HCT116 (cell line): ENCODE measurements at places on chromosomes 11 and 22. TPM values are rescaled to one million over a fixed set of nuclear protein-coding genes. Genes with fewer than 3 reads are reported as not detected.

DNA sequence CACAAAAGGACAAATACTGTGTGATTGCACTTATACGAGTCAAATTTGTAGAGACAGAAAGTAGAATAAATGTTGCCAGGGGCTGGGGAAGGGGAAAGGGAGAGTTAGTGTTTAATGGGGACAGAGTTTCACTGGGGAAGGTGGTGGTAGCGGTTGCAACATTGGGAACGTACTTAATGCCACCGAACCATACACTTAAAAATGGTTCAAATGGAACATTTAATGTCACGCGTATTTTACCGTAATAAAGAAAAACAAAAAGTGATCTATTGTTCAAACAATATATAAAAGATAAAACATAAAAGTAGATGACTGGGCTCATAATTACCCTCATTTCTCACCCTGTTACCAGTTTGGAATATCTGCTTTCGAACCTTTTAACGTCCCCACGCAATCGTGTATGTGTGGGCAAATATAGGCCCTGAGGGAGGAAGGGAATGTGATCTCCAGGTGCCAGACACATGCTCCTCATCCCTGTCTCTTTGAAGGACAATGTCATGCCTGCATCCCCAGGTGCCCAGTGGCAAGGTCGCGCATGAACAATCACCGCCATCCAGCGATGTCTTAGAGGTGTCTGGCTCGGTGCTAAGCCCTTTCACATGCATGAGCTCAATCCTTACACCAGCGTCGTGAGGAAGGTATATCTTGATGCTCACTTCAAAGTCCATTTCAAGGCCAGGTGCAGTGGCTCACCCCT, 35.3 kb downstream of the LIF start:
- DNase-seq: no peak

VPREB1 gene
- total RNA-seq: not detected

- DNase-seq: no peak
These were observed 35.0 kb downstream of the CWC15 start for GRCh38 chr11:94938095-94939055.

- DNase-seq: no peak
These were observed 59.8 kb downstream of the TIMP3 start for GRCh38 chr22:32861330-32861729.

GRCh38 chr22:37807410-37808293, at the start of gene GCAT:
TSS of gene GCAT (plus strand) at chr22:37807934. CDS start at chr22:37807968, 34 bp downstream.
- peak; percentile 95 for DNase-seq

- DNase-seq: no peak
These were observed 16.3 kb upstream of the C11orf87 start for GRCh38 chr11:109405671-109406070.

DNA sequence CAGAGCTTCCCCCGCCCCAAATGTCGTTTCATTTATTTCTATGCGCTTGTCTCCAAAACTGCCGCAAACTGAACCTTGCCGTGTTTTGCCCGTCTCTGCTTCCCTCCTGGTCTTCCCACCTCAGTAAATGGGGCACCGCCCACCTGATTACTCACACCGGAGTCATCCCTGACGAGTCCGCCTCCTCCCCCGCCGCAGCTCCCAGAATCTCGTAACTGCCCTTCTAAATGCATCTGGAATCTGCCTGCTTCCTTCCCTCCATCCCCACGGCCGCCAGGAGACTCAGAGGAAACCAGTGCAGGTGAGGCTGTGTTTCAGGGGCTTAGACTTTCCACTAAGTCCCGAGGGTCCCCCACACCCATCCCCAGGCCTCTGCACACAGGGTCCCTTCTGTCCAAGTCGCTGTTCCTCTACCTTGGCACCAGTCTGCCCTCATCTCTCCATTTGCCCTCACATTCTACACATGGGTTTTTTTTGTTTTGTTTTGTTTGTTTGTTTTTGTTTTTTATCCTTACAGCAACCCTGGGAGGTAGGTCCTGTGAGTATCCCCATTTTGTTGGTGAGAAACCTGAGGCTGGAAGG, 62.6 kb upstream of the PHF21B start:
- peak; percentile 77 for DNase-seq

DNA sequence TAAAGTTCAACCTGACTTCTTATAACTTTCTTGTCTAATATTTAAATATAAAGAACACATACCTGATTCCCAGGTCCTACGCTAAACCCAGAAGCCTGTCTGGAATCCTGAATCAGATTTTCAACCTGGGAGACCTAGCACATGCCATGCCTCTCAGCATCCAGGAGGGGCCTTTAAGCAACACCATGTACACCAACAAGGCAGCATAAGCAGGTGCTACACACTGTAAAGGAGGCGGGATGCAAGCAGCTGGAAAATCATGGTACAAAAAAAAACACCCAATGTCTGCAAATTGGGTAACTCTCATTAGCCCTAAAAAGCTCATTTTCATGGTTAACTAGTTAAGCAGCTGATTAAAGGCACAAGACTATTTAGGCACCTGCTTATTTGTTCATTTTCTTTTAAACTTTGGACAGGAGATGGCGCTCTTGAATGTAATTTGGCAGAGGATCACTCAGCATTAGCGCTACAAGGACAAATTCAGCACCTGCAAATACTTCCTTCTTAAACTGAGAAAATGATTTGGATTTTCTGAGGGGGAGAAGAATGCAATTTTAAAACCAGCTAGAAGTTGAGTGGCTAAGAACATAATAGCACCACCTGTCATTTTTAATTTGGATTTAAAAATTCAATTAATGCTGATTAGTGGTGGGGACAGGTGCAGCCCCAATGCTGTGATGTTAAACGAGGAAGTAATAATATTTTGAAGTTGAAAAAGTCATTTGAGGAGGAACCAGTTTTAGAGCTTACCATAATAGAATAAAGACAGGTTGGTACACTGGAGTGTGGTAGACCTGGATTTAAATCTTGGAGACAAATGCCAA, 104.0 kb downstream of the FAR1 start:
- peak; percentile 67 for DNase-seq
